Activated B cell treated with CpG ODN at 0.5 μM for 24 hours (primary cell): ENCODE measurements at places on chromosomes 1 and 21. TPM values are rescaled to one million over a fixed set of nuclear protein-coding genes. Genes with fewer than 3 reads are reported as not detected.

The GRIK1 gene
- not detected in 2 replicates for total RNA-seq

DNA sequence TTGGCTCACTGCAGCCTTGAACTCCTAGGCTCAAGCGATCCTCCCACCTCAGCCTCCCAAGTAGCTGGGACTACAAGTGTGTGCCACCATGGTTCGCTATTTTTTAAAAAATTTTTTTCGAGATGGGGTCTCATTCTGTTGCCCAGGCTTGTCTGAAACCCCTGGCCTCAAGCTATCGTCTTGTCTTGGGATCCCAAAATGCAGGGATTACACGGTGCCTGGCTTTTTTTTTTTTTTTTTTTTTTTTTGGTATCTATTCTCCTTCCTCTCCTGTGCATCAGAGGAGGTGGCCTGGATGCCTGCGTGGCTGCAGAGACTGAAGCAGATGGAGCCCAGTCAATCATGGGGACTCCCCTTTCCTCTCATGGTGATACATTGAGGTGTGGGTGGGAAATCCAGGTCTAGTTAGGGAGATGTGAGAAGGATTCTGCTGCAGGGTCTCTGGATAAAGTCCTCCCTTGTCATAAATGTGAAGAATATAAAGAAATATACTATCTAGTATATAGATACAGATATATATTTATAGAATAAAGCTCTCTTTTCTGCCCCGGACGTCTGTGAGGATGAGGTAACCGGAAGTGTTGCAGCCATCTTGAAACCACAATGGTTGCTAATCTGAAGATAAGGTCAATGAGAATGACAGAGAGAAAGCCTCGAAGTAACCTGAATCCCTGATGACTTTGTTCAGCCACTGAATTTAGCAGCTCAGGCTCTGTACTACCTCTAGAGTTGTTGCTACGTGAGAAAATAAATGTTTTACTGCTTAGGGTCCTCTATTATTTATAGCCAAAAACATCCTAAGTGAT, 19.5 kb upstream of the RGSL1 start:
- no peak for DNase-seq

DNA sequence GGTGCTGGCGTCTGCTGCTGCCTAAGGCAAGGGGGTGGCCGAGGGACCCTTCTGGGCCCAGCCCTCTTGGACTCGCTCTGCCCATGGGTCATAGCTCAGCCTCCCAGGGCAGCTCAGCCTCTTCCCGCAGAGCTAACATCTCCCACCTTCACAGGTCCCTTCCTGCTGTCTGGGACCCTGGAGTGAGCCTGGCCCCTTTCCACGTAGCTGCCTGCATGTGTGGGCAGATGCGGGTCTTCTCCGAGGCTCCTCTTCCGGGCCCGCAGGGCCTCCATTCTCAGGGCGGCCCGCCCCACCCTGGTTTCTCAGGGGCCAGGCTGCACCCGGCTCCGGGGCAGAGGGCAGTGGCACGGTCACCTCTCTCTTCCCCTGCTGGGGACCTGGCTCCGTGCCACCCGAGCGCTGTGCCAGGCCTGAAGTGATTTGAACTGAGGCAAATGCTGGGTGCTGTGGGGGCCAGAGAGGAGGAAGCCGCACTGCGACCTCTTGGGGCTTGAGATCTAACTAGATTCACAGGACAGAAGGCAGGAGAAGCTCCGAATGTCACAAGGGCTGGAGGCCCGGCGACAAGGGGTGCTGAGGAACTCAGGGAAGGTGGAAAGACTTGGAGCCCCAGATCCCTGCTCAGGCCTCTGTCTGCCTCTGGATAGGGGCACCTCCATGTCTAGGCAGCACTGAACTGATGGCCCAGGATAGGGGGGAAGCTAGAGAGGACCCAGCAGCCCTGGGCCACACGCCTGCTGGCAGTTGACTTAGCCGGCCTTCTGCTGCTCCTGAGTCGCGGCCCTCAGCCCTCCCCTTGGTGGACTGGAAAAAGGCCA, 40.7 kb downstream of the COQ8A start:
- DNase-seq: no peak

- DNase-seq: no peak
These were observed 20.7 kb upstream of the RGS1 start for GRCh38 chr1:192554904-192555303.

DNA sequence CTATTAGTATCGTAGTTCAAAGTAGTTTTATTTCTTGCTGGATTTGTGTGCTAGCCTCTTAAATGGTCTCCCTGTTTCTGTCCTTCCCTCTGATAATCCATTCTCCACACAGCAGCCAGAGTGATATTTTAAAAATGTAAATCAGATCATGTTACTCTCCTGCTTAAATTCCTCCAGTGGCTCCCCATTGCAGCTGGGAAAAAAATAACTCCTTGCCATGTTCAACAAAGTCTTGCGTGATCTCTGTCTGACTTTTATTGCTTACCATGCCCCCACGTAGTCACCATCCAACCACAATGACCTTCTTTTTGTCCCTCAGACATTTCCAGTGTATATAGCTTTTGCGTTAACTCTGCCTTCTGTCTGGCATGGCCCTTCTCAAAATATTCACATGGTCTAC, 178.8 kb downstream of the FGGY start:
- DNase-seq: no peak

- DNase-seq: no peak
These were observed 169.2 kb downstream of the PGBD5 start for GRCh38 chr1:230256896-230257295.

DNA sequence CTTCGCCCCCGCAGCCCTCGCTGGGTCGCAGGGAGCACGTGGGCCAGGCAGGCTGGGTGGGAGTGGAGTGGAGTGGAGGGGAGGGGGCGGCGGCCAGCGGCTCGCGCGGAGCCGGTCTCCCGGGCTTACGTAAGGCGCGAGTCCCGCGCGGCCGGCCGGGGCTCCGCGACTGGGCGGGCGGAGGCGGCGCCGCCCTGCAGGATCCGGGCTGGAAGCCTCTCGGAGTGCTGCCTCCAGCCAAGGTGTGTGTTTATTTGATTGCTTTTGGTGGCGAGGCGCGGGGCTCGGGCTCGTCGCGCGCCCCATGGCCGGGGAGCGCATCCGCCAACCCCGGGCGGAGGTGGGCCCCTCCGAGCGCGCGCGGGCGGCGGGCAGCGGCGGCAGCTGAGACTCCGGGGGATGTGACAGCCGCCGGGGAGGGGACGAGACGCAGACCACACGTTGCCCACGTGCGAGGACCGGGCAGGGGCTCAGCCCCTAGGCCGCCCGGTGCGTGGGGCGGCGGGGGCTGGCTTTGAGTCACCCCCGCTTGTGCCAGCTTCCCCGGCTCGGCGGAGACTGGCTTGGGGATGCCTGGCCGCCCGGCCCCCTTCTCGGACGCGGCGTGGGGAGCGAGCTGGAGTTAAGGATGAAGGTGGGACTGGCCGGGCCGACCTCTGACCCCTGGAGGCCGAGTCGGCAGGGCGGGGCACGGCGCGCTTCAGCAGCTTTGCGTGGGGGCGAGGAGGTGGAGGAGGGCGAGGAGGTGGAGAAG, 402 bp upstream of the AK4 start:
- peak; percentile 30 for DNase-seq

DNA sequence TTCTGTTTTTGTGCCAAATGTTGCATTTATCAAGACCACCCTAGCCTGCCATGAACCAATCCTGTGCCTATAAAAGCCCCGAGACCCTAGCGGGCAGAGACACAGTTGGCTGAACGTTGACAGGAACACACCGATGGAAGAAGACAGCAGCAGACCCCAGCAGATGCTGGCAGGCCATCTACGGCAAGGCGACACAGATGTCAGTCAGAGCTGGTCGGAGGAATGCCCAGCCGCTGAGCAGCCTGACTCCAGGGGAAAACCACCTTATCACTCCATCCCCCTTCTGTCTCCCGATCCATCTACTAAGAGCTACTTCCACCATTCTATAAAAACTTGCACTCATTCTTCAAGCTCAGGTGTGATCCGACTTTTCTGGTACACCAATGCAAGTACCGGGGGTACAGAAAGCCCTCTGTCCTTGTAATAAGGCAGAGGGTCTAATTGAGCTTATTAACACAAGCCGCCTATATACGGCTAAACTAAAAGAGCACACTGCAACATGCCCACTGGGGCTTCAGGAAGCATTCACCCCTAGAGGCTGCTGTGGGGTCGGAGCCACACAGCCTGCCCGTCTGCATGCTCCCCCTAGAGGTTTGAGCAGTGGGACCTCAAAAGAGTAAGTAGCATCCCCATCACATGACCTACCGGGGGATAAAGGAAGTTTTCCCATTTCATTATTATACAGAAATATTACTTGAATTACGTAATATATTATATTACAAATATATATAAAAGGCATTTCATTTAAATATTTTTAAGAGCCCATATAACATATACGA, 1156.3 kb upstream of the B3GALT2 start:
- DNase-seq: no peak

- DNase-seq: no peak
These were observed 73.7 kb upstream of the EDEM3 start for GRCh38 chr1:184828369-184828717.

GRCh38 chr1:235946571-235946981, 79.9 kb upstream of the LYST start:
- no peak for DNase-seq

The LCE7A gene
- not detected in 2 replicates for total RNA-seq

The ZNF695 gene
- 0.07 and 0.83 TPM in 2 replicates for total RNA-seq

The UBASH3A gene
- 0.20 TPM in 1 of 2 replicates, not detected in the other for total RNA-seq

The ATP6V1G3 gene
- total RNA-seq: not detected in 2 replicates

GRCh38 chr1:9760824-9761223, 62.9 kb downstream of the CLSTN1 start:
- no peak for DNase-seq

The JMJD4 gene
- total RNA-seq: 23.5 and 26.7 TPM in 2 replicates

DNA sequence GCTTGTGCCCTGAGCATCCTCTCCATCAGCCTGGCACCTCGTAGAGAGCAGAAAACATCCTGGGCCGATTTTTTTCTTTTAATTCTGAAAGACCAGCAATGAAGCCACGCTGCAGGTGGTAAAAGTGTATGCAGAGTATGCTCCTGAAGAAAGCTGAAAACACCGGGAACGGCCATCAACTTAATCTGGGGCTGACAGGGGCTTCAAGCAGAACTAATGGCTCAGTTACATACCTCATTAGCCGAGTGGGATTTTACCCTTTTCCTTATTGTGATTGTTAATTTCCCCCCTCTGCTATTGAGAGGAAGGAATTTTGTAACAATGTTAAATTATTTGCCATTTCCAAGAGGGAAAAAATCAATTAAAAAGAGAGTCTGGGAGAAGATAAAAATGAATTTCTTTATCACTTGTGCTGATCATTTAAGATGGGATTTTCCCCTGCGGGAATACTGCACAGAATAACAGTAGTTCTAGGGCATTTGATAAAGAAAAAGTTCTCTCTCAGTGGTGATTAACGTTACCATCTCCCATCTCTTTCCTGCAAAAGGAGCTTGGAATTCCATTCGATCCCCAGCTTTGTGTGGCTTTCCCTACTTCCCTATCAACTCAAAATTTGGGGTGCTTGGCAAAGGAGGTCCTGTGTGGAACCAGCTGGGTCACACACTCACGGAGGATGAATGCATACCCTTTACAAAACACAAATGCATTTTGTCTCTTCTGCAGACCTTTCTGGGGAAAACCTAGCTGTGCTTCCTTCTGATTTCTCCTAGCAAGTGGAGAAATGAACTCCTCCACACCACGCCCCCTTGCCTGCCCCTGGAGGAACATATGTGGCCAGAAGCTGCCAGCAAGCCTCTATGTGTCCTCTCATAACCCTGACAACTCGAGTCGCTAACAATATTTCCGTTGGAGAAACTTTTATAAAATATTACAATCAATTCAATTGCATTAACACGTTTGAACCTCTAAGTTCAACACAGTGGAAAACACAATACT, 70.9 kb downstream of the RRAGC start:
- no peak for DNase-seq

DNA sequence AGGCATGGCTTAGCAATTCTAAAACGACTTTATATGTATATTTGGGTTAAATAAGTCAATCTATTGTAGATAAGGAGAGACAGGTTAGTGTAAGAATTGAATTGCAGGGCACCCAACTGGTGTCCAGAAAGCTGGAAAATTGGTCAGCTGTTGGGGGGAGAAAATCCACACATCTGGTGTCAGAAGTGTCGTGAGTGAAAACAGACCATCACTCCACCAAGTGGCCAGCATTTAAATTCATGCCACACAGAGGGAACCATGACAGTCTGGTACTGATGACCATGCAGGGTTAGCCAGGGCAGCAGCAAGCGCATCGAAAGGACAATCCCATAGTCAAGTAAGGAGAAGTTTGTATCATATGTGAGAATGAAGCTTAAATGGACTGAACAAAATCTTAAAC, 11.7 kb downstream of the LAX1 start:
- no peak for DNase-seq

DNA sequence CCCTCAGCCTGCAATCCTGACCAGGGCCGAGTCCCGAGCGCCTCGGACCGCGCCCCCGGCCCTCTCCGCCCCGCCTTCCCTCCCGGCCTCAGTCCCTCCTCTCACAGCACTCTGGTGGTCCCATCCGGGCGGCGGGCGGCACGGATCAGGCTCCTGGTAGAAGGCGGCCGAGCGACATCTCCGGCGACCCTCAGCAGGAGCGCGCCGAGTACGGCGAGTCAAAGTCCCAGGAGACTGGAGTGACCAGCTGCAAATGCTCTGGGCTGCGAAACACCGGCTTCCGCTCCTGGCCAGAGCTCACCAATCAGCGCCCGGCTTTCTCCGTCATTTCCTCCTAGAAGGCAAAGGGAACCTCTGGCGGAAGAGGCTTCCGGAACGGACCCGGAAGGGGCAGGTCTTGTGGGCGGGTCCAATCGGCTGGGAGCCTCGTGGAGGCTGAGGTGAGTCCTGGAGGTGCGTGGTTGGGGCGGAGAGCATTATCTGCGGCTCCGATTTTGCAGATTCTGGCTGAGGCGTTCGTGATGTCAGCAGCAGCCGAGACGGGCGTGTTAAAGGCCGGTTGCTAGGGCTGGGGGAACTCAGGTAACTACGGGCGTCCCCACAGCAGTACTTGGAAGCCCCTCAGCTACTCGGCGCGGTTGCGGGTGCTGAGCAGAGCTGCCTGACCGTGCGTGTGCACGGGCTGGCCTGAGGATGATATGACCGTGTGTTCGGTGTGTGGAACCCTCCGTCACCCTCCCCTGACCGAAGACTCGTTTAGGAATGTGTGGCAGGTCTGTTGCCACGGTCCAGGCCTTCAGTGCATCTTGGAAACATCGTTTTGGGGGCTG, at the start of the genes GDAP2 and WDR3:
GDAP2 (minus strand) TSS at position 279 of the 830 bp plus-strand sequence. CDS start 9,264 bp downstream, outside the sequence.
WDR3 (plus strand) TSS at position 397 of the 830 bp plus-strand sequence. CDS start 3,581 bp downstream, outside the sequence.
- DNase-seq: peak; percentile 84

DNA sequence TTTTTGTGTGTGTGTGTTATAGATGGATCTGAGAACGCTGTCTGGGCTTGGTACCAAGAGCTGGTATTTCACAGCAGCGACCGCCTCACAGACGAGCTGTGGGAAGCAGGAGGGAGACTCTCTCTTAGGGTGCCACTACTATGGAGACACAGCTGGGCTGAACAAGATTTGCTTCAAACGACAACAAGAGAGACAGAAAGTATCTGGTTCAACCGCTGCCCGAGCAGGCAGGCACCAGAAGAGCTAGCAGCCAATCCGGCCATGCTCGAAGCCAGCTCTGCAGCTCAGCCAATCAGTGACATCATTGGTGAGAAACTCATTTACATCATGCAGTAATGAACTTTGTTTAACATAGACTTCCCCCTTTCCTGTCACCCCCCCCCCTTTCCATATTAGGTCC, 341.3 kb downstream of the USP25 start:
- no peak for DNase-seq

GRCh38 chr1:66413136-66413837, 120.7 kb upstream of the SGIP1 start:
- no peak for DNase-seq
